Kidney glomerular epithelial cell (primary cell): ENCODE measurements at places on chromosomes 2 and 18.

- DNase-seq, result no peak
Measured at GRCh38 chr2:66802877-66803276, 368.0 kb downstream of the MEIS1 start.

DNA sequence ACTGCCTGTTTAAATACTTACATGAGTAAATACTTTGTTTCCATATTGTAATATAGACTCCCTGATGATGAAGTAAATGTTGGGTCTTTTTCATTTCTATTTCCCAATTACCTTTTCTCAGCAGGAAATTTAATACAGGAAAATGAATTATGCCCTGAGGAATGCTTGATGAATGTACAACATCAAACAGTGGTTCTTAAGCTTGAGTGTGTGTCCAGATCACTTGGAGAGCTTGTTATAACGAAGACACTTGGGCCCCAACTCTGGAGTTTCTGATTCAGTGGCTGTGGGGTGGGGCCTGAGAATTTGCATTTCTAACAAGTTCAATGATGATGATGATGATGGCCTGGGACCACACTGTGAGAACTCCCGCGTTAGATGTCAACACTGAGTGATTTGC is 7.1 kb upstream of the ME2 start:
- no peak for DNase-seq

GRCh38 chr2:206212673-206213513 is 53.2 kb downstream of the EEF1B2 start:
- DNase-seq, result peak; percentile 37

DNA sequence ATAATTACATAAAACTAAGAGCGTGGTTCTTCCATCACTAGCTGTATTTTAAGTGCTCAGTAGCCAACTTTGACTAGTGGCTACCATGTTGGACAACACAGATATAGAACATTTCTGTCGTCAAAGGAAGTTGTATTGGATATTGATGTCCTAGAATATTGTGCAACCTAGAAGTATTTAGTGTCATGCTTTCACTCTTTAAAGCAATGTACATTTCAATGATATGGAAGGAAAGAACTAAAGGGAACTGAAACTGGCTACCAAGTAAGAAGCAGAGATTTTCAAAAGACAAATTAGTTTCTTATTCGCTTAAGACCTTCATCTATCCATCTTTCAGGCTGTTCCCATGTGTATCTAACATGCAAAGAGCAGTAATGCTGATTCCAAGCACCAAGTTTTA is 85.4 kb upstream of the EML6 start:
- DNase-seq, result no peak

DNA sequence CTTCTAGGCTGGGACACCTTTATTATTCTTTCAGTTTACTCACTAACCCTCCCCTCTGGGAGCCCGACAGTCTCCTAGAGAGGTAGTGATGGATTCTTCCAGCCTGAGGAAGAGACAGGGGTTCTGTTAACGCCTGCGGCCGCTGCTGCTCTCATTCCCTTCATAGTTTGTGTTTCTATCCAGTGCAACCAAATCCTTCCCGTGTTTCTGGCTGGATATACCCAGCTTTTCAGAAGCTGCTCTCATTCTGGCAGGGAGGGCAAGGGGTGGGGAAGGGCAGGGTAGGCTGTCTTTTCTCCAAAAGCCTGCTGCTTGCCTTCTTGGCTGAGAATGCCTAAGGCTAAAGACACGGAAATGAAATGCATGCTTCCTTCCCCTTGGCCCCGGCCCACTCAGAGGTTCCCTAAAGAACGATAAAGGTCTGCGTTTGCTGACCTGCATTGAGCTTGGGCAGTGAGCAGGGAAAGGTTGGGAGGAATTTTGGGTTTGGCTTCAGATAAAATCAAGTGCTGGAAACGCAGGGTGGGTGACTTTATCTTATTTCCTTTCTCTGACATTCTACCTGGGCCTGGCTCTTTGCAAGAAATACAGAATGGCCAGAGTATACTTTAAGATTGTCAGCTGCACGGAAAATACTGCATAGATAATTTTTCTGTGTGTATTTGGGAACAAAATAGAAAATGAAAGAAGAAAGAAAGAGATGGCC is 390.9 kb downstream of the NBAS start:
- peak; percentile 68 for DNase-seq

DNA sequence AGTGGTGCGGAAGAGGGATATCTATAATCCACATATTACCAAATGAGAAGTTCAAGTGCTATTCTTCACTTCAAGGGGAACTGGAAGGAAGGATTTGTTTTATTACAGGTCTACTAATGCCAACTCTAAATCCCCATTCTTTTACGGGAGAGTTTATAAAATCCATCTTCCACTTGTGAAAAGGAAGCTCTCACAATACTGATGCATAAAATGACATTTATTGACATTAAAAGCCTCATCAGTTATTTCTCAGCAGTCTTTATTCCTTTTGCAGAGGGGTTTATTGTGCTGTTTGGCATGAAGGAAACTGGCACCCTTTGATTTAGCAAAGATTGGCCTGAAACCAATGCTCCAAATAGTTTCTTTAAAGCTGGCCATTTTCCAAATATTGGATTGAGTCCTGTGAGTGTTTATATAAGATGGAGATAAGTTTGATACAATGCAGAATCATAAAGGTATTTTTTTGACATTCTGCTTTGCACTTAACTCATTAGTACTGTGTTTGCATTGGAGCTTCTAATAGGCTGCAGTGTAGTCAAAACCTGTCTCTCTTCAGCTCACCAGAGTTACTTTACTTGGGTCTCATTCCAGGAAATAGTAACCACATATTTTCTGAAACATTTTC is 26.6 kb downstream of the LRP1B start:
- DNase-seq, result no peak

- DNase-seq, result no peak
Measured at GRCh38 chr2:24471662-24472061, 19.4 kb upstream of the NCOA1 start.

- DNase-seq, result no peak
Measured at GRCh38 chr2:195498176-195498575, 158.8 kb upstream of the SLC39A10 start.

DNA sequence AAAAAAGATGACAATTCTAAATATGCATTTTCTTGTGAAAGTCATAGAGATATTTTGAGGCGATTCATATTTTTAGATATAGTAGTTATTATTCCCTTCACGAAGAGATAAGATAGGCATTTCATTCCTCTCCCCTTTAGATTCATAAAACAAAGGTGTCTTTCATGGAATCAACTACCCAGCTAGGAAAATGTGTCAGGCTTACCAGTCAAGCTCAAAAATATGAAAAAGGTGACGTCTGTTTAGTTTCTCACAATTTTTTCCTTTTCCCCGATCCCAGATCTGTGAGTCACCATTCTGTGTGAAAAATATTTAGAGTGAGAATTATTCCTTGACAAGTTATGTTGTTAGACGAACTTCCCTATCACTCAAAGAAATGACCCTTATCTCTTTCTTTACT is 95.4 kb upstream of the FN1 start:
- no peak for DNase-seq

- peak; percentile 89 for DNase-seq
Measured at GRCh38 chr2:216713691-216714336, 18.5 kb upstream of the IGFBP5 start.

DNA sequence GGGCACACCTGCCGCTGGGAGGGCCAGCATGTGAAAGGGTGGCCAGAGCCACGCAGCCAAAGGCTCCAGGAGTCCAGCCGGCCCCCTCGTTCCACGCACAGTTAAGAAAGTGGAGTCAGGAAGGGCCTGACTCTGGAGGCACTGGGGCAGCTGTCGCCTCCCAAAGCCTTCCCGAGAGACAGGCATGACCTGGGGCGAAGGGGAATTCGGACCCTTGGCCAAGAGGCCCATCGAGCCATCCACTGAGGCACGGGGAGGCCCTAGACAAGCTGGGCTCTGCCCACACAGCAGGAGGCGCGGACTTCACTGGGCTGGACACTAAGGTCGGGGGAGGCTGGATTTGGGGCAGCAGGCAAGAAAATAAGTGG is 38.5 kb upstream of the SNED1 start:
- DNase-seq, result no peak

GRCh38 chr2:51084750-51085149 is 52.8 kb upstream of the NRXN1 start:
- DNase-seq, result no peak

DNA sequence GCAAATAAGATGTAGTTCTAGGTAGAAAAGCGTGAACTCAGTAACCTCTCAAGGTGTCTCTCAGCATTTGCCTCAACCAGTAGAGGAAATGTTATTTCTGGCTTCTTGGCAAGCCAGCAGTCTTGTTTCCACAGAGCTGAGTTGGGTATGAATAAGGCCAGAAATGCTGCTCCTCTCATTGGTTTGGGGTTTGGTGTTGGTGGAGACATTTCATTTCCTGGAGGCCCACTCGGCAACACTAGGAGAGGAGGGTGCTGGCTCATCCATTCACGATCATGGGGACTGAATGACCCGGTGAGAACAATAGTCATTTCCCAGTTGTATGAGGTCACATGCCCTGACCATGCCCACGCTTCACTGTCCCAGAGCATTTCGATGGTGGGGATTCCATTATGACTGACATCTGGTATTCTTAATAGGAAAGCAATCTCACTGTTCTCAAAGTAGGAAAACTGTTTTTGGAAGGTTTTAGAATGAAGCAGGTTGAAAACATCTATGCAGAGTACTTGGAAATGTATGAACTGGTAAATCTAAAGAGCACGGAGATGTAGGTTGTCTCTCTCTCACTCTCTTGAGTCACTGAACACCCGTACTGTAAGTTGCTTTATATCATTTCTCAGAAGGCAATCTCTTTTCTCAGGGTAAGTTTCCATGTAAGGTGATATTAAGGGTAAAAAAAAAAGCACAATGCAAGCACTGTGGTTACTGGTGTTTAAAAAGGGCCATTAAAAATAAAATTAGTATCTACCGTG is 37.1 kb upstream of the CTLA4 start:
- no peak for DNase-seq

GRCh38 chr2:85723707-85724360 is 29.7 kb downstream of the GNLY start:
- no peak for DNase-seq

DNA sequence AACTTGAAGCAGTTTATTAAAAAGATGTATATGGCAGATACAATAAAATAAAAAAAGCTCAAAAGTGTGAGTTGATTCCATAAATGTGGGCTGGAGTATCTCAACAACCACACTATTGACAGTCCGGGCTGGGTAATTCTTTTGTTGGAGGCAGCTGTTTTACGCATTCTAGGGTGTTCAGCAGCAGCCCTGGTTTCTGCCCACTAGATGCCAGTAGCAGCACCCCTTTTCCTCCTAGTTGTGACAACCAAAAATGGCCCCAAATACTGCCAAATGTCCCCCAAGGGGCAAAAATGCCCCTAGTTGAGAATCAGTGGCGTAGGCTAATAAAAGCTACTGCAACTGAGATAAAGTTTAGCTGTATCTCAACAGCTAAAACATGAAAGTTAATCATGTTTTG is 44.8 kb downstream of the CHMP3 start:
- no peak for DNase-seq

GRCh38 chr18:67199993-67200617 is 316.4 kb downstream of the DSEL start:
- peak; percentile 58 for DNase-seq

DNA sequence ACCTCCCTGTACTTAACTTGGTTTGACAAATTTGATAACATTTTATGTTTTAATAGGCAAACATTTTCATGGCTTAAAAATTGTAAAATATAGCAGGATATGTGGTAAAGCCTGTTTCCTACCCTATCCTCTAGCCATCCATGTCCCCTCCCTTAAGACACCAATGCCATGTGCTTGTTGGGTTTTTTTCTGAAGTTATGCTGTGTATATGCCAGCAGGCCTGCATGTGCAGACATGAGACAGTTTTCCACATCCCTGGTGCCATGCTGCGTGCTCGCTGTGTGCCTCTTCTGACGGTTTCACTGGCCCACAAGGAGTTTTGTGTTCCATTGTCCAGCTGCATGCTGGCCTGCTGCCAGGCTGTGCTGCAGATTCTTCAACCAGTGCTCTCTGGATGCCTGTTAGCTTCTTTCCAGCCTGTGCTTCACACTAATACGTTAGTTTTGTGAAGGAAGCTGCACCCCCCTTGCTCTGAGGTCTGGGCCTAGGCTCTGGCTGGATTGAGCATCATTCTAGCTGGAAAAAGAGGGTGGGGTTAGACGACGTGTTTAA is 16.9 kb downstream of the INPP4A start:
- no peak for DNase-seq

GRCh38 chr18:31680831-31681568 is 3.4 kb downstream of the B4GALT6 start:
- DNase-seq, result peak; percentile 18
